Right renal pelvis (tissue), 4 donors: ENCODE measurements at places on chromosomes 1 and 21. TPM values are rescaled to one million over a fixed set of nuclear protein-coding genes. Genes with fewer than 3 reads are reported as not detected.

LYPD8 gene
- not detected for polyA plus RNA-seq

PTGFR gene
- 0.11 TPM for polyA plus RNA-seq

HCN3 gene
- polyA plus RNA-seq: 9.7 TPM

LCE4A gene
- not detected for polyA plus RNA-seq

SPRR3 gene
- polyA plus RNA-seq: not detected

C21orf91 gene
- 21.3 TPM for polyA plus RNA-seq

NTNG1 gene
- 31.0 TPM for polyA plus RNA-seq

CELA3A gene
- not detected for polyA plus RNA-seq

LDLRAD1 gene
- not detected for polyA plus RNA-seq

SVBP gene
- polyA plus RNA-seq: 69.4 TPM

DNA sequence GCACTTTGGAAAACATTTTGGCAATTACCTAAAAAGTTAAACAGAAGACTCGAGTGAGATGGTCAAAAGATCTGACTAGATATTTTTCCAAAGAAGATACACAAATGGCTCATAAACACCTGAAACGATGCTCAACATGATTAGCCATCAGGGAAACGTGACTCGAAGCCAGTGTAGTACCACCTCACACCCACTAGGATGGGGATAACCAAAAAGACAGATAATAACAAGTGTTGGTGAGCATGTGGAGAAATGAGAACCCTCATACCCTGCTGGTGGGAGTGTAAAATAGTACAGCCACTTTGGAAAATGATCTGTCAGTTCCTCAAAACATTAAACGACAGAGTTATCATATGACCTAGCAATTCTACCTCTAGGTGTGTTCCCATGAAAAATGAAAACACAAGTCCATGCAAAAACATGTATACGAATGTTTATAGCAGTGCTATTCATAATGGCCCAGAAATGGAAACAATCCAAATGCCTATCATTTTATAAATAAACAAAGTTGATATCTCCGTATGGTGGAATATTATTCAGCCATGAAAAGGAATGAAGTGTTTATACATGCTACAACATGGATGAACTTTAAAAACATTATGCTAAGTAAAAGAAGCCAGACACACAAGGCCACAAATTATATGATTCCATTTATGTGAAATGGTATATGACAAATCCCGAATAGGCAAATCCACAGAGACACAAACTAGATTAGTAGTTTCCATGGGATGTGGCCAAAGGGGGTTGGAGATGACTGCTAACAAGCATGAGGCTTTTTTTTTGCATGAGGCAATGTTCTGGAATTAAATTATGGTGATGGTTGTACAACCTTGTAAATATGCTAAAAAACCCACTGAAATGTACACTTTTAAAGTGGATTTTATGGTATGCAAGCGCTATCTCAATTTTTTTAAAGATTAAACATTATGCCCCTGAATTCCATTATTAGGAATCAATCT is 625.3 kb downstream of the KIF26B start:
- no peak for DNase-seq

DNA sequence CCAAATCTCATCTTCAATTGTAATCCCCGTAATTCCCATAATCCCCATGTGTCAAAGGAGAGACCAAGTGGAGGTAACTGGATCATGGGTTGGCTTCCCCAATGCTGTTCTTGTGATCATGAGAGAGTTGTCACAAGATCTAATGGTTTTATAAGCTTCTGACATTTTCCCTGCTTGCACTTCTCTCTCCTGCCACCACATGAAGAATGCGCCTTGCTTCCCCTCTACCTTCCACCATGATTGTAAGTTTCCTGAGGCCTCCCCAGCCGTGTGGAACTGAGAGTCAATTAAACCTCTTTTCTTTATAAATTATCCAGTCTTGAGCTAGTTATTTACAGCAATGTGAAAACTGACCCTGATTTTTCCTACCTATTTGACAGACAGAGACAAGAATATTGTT is 162.5 kb upstream of the SYT6 start:
- DNase-seq: no peak

DNA sequence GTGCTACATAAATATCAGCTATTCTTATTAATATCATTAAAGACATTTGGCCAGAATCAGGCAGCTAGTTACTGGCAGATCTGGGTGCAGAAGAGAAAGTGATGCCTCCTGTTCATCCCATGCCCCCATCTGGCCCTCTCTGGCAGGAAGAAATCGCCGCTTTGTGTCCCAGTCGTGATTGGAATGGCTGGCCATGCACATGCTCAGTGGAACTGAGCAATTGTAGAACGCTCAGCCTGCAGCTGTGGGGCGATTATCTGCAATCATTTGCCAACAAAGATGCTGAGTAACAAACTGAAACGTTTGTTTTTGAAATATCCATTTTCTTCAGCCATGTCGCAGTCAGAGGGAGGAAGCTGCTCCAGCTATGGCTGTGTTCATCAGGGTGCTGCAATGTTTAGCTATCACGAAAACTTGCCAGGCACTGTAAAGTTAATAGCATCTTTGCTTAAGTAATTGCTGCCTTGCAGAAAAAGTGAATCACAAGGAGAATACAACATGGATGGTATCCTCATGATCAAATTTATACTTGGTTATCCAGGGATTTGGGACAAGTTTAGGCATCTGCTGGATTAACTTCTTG is 36.5 kb downstream of the NGF start:
- DNase-seq: no peak

DNA sequence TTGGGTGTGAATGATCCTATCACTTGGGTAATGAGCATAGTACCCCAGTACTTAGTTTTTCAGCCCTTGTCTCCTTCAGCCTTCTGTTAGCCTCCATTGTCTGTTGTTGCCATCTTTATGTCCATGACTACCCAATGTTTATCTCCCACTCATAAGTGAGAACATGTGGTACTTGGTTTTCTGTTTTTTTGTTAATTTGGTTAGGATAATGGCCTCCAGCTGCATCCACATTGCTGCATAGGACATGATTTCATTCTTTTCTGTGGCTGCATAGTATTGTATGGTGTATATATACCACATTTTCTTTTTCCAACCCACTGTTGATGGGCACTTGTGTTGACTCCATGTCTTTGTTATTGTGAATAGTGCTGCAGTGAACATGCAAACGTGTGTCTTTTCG is 39.6 kb upstream of the GPR52 start:
- no peak for DNase-seq

GRCh38 chr1:236108027-236108648 is 34.2 kb upstream of the GPR137B start:
- DNase-seq: no peak

DNA sequence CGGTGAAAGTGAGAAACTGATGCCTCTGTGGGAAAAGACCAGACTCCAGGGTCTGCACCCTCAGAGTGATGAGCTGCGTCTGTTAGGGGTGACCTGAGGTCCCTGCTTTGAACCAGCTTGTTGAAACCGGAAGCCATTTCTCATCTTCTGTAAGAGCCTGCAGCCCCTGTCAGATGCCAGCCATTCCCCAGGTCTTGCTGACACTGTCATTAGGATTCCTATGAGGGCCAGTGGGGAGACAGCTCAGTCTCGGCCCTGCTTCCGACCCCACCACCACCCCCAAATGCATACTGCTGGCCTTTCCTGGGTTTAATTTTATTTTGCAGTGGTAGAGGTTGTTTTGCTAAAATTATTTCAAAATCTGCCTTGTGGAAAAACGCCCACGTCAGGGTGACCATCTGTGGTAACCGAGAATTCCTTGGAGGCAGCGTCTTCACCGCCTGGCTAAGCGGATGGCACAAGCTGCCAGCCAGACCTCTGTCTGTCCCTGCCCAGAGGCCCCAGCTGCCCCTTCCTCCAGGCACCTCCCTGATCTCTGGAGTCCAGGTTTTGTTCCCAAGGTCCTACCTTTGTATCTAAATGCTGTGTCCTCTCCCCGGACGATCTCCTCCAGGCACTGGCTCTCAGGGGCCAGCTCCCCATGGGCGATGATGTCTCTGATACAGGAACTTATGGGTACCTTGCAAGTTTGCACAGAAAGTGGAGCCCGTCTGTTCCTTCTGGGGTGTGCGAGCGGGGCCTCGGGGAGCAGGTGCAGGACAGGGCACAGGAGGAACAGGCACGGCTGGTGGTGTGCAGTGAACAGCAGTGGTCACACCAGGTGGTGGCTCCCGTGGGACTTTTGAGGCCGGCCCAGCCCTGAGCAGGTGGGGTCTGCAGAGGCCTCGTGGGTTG is 49.9 kb downstream of the PRKCZ start:
- DNase-seq: no peak

- DNase-seq: no peak
These were observed 42.5 kb downstream of the ARHGEF16 start for GRCh38 chr1:3496916-3497315.

DNA sequence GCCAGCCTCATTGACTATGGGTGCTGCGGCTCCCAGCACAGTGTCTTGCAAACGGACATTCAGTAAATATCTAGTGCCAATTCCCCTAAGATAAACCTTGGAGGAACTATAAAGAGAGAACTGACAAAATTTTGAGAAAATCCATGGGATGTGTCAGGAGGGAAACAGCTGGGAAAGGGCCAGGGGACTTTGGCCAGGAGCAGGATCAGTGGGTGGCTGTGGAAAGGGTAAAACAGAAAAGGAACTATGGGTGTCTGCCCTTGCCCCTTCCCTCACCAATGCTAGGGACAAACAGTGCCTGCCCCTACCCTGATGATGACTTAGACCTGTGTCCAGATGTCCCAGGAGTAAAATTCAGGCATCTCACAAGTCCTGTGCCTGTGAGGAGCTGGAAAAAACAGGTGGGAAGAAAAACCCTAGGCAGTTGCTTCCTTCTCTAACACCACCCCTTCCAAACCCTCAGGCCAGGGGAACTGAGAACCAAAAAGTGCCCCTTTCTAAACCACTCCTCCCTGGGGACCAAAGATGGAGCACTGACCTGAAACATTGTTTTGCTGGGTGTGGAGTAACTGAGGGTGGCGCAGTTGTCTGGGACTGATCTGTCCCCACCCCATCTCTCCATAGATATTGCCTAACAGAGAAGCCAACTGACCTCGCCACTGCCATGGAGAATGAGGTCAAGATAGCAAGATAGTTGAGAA is 22.1 kb upstream of the IFNAR2 start:
- DNase-seq: no peak

DNA sequence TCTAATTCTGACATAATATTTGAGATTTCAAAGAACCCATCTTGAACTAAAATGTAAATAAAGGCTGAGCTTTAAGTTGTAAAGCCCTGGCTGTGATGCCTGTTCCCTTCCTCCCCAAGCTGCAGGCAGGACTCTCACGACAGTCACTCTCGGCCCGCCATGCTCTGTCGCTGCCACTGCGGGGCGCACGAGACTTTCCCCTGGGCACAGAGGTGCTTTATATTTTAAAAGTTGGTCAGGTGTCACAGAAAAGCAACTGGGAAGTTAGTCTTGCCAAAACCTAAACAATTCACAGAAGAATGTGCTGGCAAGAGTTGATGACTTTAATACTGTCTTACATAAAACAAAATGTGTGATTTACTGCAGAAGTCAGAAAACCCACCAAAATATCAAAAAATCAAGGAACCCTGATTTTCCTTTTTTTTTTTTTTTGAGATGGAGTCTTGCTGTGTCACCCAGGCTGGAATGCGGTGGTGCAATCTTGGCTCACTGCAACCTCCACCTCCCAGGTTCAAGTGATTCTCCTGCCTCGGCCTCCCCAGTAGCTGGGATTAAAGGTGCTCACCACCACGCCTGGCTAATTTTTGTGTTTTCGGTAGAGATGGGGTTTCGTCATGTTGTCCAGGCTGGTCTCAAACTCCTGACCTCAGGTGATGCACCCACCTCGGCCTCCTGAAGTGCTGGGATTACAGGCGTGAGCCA is 10.7 kb downstream of the LRRC47 start:
- no peak for DNase-seq

DNA sequence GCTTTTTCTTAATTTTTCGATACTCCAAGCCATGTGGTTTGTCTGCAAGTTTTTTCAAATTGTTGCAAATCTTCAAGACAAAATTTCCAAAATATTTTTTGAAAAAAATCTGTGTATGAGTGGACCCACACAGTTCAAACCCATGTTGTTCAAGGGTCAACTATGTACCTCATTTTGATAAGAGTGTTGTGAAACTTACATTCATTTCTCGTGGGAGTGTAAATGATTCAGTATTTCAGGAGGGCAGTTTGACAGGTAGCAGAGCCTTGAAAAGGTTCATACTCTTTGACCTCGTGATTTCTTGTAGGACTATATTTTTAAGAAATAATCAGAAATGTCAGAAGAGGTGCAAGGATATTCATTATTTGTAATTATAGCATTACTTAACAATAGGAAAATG is 68.0 kb downstream of the ANGPTL1 start:
- DNase-seq: no peak

DNA sequence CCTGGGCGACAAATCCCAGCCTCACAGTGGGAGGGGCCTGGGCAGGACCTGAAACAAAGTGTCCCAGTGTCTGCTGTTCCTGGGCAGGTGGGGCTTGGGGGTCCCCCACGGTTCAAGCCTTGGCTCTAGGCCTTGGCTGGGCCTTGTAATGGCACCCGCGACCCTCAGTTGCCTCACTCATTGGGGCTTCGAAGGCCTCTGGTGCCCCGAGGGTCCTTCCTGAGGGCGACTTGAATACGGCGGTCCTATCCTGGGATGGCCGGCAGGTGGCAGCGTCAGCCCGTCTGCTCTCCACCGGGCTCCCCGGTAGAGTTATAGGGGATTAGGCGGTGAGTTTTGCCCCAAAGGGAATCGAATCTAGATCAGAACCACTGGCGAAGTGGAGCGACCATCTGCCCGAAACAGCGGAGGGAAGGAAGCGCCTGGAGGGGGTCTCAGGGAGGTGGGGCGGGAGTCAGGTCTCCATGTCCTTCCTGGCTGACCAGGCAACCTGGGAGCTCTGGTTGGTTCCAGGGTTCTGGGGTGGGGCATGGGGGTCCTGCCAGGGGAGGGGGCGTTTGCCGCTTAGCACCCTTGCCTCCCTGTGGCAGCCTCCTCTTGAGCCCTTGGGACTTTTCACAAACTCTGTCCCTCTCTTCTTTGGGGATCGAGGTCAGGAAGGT is 2.1 kb upstream of the PEX10 start:
- peak; percentile 64 for DNase-seq

DNA sequence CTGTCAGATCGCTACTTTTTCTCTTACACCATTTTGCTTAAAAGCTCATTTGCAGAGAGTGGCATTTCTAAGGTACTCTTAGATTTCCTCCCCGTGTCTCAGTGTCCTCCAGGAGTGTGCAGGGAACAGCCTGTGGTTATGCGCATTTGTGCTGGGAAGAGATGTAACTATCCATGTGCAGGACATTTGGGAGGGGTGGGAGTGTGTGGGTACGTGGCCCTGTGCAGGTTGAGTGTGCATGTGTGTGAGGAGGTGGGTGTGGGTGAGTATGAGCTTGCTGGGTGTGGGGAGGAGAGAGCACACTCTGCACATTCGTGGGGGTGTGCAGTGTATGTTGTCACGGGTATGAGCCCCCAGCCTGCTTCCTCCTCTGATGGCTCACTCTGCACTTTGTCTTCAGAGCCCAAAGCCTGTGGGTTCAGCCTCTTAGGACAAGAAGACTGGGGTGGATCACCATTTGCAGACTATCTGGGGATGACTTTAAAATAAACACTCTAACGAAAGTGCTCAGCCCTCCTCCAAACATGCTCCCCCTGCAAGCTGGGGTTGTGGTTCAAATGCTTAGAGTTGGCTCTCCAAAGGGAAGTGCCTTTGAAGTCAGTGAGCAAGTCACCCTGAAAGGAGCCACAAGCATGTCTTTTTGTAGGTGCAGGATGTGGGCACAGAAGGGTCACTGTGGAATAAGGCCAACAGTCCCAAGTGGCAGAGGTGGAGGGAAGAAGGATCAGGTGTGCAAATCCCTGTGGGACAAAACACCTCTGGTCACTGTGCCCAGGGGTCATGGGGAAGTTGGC is 295.4 kb downstream of the RRAGC start:
- no peak for DNase-seq
